ENCODE measurements at places on chromosomes 12 and 14. TPM values are rescaled to one million over a fixed set of nuclear protein-coding genes. Genes with fewer than 3 reads are reported as not detected.

Gene PIWIL1
- total RNA-seq, result not detected

Gene FOXN4
- total RNA-seq, result not detected

Gene OR11G2
- total RNA-seq, result not detected

Gene RTL1
- total RNA-seq, result not detected

Gene LYZ
- 81.9 TPM for total RNA-seq

Gene PRPH
- total RNA-seq, result 0.55 TPM

Gene DAO
- not detected for total RNA-seq

Gene USP5
- 74.8 TPM for total RNA-seq

Gene DCD
- total RNA-seq, result not detected

Gene B4GALNT1
- total RNA-seq, result 2.7 TPM

Gene CDCA3
- 0.16 TPM for total RNA-seq

Gene DLGAP5
- not detected for total RNA-seq

Gene WNT5B
- 2.3 TPM for total RNA-seq

Gene UBC
- 1,241 TPM for total RNA-seq

Gene PPP1R1A
- total RNA-seq, result 184 TPM

Gene MYL6B
- 41.3 TPM for total RNA-seq

Gene POTEM
- not detected for total RNA-seq

Gene CACNA2D4
- 8.8 TPM for total RNA-seq

Gene OR6C2
- total RNA-seq, result not detected

Gene SLC4A8
- total RNA-seq, result 0.90 TPM

Gene SLC5A8
- not detected for total RNA-seq

Gene KLRC2
- not detected for total RNA-seq

Gene TSHR
- total RNA-seq, result 0.39 TPM

Gene BCL11B
- total RNA-seq, result 0.67 TPM

Gene POU6F1
- 14.8 TPM for total RNA-seq

Gene CAPS2
- total RNA-seq, result 6.4 TPM

Gene TSPAN19
- not detected for total RNA-seq

Gene VCPKMT
- total RNA-seq, result 5.8 TPM

Gene TGFB3
- total RNA-seq, result 56.8 TPM

Gene RBP5
- 1.1 TPM for total RNA-seq

Gene TCL1B
- total RNA-seq, result not detected

Gene FGD6
- total RNA-seq, result 5.4 TPM

Gene MUCL1
- total RNA-seq, result not detected

Gene IL22
- total RNA-seq, result not detected

Gene KRT74
- not detected for total RNA-seq

Gene ADGRD1
- total RNA-seq, result 28.5 TPM

Gene SIX6
- total RNA-seq, result not detected

Gene SERPINA12
- not detected for total RNA-seq

Gene CCDC177
- not detected for total RNA-seq

Gene FGF6
- total RNA-seq, result not detected

Gene OTOGL
- not detected for total RNA-seq

Gene PGAM5
- 33.4 TPM for total RNA-seq

Gene CDKN3
- 1.7 TPM for total RNA-seq

Gene IRAK3
- 58.9 TPM for total RNA-seq

Gene SLC41A2
- total RNA-seq, result 36.5 TPM

Gene RIMKLB
- total RNA-seq, result 40.7 TPM

Gene TRIAP1
- 19.9 TPM for total RNA-seq

Gene TRHDE
- total RNA-seq, result 14.5 TPM

Gene CAPZA3
- total RNA-seq, result not detected

Gene SERPINA3
- total RNA-seq, result 139 TPM

Gene HNF1A
- total RNA-seq, result not detected

Gene CAMKK2
- total RNA-seq, result 50.5 TPM

Gene CSRP2
- 12.6 TPM for total RNA-seq

Gene CD69
- 11.9 TPM for total RNA-seq

Gene INHBC
- not detected for total RNA-seq
